Effector CD4-positive, alpha-beta T cell (primary cell): ENCODE measurements at places on chromosomes 7 and 10.

DNA sequence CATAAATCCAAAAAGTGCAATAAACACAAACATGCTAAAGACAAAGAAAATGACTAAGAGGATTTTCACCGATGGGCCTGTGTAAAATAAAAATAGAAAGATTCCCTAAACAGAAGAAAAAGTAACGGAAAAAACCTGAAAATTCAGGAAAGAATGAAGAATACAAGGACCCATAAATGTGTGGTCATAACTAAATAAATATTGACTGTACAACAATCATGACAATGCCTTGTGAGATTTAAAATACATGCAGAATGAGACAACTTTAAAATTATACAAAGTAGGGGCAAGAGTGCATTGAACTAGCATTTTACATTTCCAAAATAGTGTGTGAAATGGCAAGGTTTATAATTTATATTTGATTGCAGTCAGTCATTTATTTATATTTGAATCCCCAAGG lies 409.1 kb upstream of the ANKRD30A start:
- no peak for DNase-seq

DNA sequence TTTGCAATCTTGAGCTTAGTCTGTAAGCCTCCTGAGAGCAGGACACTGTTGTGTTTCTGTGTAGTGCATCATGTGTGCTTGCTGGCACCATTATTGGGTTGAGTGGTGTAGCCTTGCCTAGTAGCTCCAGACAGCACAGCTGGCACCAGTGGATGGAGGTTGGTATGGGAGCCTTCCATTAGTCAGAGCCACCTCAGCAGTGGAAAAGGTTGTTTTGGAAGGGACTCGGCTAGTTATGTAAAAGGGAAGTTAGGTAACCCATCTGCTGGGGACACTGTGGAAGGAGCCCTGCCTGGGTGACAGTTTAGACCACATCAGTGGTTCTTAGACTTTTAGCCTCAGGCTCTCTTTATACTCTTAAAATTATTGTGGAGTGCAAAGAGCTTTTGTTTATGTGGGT lies 16.3 kb downstream of the MINDY4 start:
- DNase-seq: no peak

GRCh38 chr7:4766666-4767519 lies 8.5 kb upstream of the AP5Z1 start:
- DNase-seq: no peak

GRCh38 chr7:153103202-153103601 lies 343.6 kb downstream of the ACTR3B start:
- no peak for DNase-seq

DNA sequence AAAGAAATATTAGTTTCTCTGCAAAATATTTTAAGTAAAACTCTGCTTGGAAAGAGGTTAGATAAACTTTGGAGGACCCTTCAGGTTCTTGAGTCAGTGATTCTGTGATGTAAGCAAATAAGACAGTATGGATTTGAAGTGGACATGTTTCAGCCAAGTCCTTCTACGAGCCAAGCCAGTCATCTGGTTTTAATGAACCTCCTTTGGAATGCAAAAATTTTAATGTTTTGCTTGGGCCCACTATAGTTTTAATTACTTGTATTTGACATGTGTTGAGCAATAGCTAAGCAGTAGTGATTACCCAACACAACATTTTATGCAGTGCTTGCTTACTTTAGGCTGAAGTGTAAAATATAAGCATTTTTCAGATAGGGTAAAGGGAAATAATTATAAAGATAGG lies 296.3 kb upstream of the SEMA3D start:
- DNase-seq: no peak

DNA sequence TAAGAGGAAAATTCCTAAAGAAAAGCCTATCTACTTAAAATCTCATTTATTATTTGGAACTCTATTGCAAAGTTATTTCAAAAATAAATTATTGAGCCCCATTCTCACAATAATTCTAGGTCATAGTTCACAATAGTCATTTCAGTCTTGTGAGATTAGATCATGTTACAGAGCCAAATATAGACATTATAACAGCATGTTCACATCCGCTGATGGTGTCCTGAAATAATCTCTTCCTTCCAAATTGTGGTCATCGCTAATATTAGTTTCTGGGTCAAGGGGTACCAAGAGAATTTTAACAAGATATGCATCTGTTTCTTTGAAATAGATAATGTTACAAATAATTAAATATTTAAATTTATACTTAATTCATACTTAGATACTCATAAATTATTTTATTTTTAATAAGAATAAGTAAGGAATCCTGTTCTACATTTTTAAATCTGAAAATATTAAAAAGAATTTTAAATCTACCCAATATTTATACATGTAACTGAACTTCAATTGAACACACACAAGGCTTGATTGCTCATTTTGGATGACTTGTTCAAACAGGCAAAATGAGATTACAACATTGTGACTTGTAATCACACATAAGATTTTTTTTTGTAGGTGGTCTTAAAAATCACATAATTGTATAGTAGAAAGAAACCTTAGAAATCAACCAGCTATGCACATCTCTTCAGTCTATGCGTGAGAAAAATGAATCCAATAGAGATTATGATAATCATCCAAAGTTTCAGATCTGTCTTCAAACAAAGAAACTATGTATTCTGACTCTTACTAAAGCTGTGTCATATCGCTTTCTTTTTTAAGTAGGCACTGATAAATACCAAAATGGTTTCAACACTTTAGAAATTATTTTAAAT lies 13.1 kb downstream of the GNAT3 start:
- no peak for DNase-seq

DNA sequence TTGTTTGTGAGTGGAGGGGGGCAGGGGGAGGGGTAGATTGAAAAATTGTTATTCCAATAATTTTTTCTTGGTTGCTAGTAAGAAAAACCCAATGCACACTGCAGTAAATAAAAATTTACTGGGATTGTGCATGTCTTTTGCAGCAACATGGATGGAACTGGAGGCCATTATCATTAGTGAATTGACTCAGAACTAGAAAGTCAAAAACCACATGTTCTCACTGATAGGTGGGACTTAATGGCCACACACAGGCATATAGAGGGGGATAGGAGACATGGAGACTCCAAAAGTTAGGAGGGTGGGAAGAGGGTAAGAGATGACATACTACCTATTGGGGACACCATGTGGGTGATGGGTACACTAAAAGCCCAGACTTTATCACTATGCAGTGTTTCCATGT lies 67.2 kb downstream of the BUB3 start:
- no peak for DNase-seq

DNA sequence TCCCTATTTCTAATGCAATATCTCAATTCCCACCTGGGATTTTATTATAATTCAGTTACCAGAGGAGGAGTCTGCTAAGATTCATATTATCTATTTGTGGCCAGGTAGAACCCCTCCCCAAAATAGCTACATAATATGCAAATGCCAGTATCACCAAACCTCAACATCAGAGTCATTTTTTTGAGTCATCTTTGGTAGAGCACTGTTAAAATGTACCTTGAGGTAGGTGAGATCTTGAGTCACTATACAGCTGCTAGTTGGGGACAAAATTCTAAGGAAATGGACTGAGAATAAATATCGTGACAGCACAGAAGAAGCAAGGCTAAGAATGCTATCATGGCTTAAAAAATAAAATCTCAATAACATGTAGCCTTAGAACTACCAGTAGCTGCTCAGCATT lies 4.7 kb upstream of the CRYGN start:
- DNase-seq: no peak

- DNase-seq: no peak
Observed at GRCh38 chr7:112282476-112283188, 76.1 kb downstream of the ZNF277 start.

DNA sequence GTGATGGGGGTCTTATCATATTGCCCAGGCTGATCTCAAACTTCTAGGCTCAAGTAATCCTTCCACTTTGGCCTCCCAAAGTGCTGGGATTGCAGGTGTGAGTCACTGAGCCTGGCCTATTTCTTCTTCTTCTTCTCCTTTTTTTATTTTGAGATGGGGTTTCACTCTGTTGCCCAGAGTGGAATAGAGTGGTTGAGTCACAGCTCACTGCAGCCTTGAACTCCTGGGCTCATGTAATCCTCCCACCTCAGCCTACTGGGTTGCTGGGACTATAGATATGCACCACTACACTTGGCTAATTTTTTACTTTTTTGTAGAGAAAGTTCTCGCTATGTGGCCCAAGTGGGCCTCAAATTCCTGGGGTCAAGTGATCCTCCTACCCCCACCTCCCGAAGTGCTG lies 124.3 kb downstream of the SKIDA1 start:
- DNase-seq: no peak

DNA sequence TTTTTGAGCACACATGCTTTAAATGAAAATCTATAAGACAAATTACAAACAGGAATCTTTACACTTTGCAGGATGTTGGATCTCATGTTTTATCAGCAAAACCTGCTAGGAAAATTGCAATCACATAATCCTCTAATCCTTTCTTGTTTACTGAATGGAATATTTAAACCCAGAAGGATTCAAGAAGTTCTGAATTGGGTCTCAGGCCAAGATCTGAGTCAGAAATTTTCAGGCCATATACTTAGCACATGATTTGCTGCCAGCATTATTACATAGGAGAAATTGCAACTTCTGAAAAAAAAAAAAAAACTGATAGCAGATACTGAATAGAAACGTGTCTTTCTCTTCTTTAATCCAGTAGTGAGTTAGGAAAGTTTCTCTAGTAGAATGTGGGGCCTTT lies 1005.3 kb upstream of the POT1 start:
- DNase-seq: no peak

GRCh38 chr7:34043461-34044305 lies 138.3 kb downstream of the BMPER start:
- DNase-seq: no peak

GRCh38 chr10:60778971-60779796 lies 906 bp downstream of the CDK1 start:
- DNase-seq: no peak

DNA sequence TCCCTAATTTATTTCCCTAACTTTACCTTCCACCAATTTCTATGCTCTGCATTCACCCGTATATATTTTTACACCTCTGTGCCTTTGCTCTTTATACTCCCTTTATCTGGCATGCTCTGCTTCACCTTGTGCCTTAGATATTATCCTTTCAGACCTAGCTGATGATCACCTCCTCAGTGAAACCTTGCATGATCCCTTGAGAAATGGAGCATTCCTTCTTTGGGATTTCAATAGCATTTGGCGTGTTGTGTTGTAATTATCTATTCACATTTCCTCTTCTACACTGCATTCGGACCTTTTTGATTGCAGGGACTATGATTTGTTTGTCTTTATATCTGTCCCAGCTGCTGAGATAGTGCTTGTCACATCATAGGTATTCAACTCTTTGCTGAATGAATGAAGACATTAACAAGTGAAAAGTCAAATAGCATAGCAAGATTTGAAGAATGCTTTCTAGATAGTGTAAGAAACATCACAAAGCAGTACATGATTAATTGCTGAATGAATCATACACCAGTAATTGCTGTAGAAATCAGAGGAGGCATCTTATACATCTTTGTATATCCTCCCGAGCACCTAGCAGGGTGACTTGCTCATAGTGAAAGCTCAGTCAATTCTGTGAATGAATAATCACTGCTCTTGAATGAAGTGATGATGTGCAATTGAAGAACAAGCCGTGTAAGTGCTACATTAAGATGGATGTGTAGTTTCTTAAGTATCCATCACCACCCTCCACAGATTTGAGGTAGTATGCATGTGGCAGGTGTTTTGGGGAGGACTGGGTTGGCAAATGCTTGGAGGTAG lies 2.0 kb upstream of the TM9SF3 start:
- no peak for DNase-seq
